ENCODE measurements at places on chromosomes 6 and 20.

DNA sequence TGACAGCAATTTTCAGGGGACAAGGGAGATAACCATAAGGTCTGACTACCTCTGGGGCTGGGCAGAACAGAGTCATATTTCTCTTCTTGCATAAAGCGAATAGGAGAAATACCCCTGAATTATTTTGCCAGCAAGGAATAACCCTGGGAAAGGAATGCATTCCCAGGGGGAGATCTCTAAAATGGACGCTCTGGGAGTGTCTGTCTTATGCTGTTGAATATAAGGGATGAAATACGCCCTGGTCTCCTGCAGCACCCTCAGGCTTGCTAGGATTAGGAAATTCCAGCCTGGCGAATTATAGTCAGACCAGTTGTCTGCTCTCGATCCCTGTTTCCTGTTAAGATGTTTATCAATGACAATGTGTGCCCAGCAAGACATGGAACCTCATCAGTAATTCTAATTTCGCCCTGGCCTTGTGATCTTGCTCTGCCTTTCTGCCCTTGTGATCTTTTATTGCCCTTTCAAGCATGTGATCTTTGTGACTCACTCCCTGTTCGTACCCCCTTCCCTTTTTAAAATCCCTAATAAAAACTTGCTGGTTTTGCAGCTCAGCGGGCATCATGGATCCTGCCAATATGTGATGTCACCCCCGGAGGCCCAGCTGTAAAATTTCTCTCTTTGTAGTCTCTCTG, 221.6 kb upstream of the HS3ST5 start:
- no peak for DNase-seq

- peak; percentile 9 for DNase-seq
These were observed 416 bp upstream of the POLR1H start for GRCh38 chr6:30060606-30061091.

GRCh38 chr6:14375930-14376329, 258.4 kb downstream of the CD83 start:
- DNase-seq = no peak

GRCh38 chr6:14055541-14055940, 62.0 kb upstream of the CD83 start:
- DNase-seq = peak; percentile 82

GRCh38 chr20:2680046-2680445, 12.5 kb upstream of the EBF4 start:
- no peak for DNase-seq

DNA sequence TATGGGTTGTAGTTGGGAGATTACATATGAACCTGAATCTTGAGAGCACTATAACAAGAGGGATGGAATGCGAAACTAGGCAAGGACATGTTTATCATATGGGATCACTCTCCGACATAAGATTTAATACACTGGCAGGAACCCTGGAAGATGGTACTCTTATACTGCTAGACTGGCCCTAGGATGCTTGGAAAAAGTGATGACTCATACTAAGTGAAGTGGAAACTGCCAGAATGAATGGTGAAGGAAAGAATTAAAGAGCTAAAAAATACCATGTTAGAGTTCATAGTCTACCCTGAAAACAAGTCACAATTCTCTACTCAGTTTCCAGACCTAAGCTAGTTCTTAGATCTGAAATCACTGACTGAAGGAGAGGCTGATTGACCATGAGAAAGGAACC, 45.5 kb upstream of the THEMIS start:
- DNase-seq = no peak

DNA sequence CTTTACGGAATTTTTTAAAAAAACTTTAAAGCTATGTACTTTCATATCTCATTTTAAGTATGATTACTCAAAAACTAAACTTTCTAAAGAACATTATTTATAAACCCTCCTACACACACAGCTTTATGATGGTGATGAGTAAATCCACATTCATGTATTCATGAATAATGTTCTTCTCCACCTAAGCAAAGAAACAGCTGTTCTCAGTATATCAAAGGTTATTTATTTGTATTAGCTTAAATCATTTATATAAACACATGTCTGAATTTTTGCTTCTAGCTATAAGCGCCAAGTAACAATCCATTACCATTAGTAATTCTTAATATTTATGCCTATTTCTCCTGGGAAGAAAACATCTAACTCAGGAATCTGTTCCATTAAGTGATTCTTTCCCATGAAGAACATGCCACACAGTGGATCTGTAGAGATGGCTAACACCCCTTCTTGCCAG, 63.3 kb downstream of the SMLR1 start:
- no peak for DNase-seq

DNA sequence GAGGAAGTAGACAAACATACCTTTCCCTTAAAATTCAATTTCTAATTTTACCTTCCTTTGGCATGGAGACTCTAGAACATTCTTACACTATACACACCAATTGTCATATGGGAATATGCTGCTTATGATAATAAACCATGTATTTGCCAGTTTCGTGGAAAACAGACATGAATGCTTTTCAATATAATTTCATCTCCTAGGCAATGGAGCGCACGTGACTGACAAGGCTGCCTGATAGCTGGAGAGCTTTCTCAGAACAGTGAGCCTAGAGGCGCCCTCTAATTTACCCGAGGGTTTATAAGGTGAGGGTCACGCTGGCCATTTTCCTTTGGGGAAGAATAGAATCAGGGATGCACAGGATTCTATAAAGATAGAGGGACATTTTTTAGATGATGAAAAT, 56.5 kb downstream of the PRR18 start:
- no peak for DNase-seq

GRCh38 chr6:134416418-134417154, 98.7 kb upstream of the SGK1 start:
- DNase-seq = no peak

GRCh38 chr20:33474097-33474873, 15.6 kb upstream of the CBFA2T2 start:
- DNase-seq = peak; percentile 36

DNA sequence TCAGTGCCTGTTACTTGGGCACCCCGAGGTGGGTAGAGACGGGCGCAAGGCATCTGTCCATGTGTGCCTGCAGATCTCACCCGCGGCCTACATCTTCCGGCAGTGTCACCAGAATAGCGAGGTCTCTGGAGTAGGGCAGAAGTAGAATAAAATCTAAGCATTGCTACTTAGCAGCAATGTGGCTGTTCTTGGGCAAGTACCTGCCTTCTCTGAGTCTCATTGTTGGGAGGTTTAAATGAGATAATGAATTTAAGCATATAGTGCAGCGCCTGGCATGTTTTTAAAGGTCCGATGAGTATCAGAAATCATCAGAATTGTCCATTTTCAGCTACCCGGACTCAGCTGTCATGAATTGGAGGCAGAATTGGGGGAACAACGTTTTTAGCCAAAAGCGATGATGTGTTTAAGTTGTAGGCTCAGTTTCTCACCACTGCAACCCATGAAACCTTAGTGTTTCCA, 800 bp downstream of the ABCC10 start:
- peak; percentile 45 for DNase-seq

GRCh38 chr20:31851240-31851955, 6.0 kb upstream of the FOXS1 start:
- DNase-seq = no peak

GRCh38 chr6:63790334-63790733, 154.7 kb downstream of the PHF3 start:
- no peak for DNase-seq
